HS-5 (cell line): ENCODE measurements at places on chromosomes 5 and 9.

- DNase-seq: no peak
Observed at GRCh38 chr5:178106556-178107239, 6.6 kb upstream of the N4BP3 start.

- DNase-seq: no peak
Observed at GRCh38 chr9:128166169-128166568, 6.1 kb downstream of the BBLN start.

GRCh38 chr5:58582803-58583491, at the start of gene RAB3C:
TSS of gene RAB3C (plus strand) at chr5:58583075. CDS start at chr5:58583209, 134 bp downstream.
- peak; percentile 62 for DNase-seq

DNA sequence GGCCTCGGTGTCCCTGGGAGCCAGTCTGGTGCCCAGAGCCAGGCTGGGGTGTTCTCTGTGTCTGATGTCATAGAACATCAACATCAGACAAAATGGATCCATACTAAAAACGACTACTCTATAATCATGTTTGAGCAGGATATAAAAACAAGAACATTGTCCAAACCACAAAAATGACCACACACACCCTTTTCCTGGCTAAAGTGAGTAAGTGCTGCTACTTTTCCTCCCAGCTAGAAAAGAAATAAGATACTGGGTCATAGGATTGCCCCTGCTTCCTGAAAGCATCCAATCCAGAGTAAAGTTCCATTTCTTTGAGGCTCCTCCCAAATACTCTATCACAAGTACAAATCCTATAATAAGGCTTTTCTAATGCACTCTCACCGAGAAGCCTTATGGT, 19.7 kb upstream of the TRAF1 start:
- DNase-seq: no peak

GRCh38 chr5:139752506-139753473, 42.8 kb upstream of the PSD2 start:
- no peak for DNase-seq

GRCh38 chr5:143229896-143230675, 173.4 kb downstream of the NR3C1 start:
- no peak for DNase-seq

- peak; percentile 68 for DNase-seq
Observed at GRCh38 chr9:129175825-129176633, 2.0 kb downstream of the IER5L start.

DNA sequence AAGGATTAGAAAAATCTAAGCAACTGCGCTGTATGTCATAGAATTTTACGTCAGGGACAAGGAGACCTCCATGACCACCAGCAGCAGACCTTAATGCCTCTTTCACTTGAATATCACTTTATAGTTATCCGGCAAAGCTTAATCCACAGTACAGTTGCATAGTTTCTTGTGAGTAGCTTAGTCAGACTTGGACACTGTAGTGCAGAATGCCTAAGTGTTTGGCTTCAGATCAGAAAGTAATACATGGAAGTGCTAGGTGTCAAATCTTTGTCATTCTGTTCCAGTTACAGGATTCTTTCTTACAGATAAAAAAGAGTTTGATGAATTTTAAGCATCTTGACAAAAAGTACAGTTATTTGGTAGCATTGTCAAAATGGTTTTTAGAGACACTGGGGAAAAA, 239.9 kb upstream of the PAPPA start:
- no peak for DNase-seq

DNA sequence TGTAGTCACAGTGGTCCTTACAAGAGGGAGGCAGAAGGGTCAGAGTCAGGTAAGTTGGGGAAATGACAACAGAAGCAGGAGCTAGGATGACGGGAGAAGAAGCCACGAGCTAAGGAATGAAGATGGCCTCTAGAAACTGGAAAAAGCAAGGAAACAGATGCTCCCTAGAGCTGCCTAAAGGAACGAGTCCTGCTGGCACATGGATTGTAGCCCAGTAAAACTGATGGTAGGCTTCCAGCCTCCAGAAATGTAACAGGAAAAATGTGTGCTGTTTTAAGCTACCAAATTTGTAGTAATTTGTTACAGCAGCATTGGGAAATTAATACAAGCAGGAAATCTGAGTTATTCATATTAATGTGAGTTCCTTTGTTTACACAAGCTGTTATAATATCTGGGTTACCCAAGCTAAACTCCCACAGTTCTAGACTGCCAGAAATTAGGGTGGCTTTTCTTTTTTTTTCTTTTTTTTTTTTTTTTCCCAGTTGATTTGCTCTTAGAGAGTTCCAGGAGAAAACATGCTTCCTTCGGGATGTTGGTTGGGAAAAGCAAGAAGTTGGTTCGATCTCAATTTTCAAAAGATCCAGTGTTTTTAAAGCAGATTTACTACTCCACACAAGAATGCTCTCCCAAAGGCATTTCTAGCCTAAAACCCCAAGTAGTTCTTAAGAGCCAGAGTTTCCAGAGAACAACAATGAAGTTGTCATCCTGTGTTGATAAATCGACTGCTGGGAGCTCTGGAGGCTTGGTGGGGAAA, 400.0 kb upstream of the SLC24A2 start:
- no peak for DNase-seq

- no peak for DNase-seq
Observed at GRCh38 chr5:138626333-138626944, 51.2 kb upstream of the HSPA9 start.

- DNase-seq: no peak
Observed at GRCh38 chr9:98045234-98046179, 11.0 kb upstream of the NANS start.

DNA sequence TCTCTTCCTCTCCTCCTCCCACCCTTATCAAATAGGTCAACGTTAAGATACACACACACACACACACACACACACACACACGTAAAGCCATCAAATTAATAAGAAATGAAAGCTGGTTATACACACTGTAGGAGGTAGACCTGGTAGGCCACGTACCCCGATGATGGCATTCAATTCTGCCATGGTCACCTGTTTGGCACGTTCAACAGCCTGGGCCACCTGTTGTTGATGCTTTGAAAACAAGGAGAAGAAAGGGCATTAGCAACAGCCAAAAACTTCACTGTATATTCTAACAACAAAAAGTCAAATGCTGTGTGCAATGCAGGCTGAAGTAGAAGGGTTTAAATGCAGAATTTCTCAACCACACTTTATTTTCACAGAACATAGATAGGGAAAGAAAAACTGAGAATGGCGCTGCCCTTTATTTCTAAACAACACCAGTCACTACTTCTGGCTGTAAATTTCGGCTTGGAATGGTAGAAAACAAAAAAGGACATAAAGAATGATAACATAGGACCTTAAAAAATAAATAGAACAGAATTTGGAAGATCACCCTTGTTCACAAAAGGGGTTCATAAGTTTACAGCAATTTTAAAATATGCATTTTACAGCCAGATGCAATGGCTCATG, 37.2 kb downstream of the TLE1 start:
- no peak for DNase-seq

- DNase-seq: no peak
Observed at GRCh38 chr5:2282034-2282690, 399.4 kb upstream of the IRX4 start.

GRCh38 chr9:137583347-137583746, 4.6 kb upstream of the DPH7 start:
- no peak for DNase-seq

GRCh38 chr5:83035373-83036100, 41.7 kb downstream of the TMEM167A start:
- DNase-seq: no peak

GRCh38 chr9:121498487-121499176, 1.0 kb downstream of the GGTA1 start:
- DNase-seq: peak; percentile 35

DNA sequence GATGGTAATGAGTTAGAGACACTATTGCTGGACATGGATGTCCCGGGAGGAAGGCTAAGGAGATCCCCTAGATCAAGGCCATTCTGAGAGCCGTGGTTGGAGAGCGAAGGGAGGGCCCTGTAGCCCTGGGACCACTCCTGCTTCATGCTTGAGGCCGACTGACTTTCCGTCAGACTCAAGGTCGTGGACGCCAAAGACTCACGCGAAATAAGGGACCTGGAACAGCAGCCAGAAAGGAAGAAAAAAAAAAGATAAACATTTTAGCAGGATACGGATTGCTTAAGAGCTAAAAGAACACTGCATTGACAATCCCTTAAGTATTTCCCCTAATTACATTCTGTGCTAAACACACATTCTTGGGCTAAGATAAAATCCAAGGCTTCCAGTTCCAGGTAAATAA, 181.2 kb downstream of the GLIS3 start:
- DNase-seq: no peak

DNA sequence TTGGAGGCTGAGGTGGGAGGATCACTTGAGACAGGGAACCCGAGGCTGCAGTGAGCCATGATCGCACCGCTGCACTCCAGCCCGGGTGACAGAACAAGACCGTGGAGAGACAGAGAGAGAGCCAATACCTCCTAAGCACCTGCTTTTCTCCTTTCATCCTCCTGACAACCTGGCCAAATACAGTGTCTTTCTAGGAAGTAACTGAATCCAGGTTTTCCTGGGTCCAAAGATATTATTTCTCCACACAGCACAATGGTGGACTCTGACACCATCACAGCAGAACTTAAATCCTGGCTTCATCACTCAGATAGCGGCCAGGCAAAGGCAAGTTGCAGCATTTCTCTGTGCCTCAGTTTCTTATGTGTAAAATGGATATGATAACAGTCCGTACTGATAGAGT, 21.9 kb downstream of the DUSP1 start:
- no peak for DNase-seq

GRCh38 chr9:124273427-124274160, 15.8 kb downstream of the NEK6 start:
- no peak for DNase-seq

GRCh38 chr5:96297867-96298266, 135.2 kb downstream of the PCSK1 start:
- no peak for DNase-seq

- DNase-seq: no peak
Observed at GRCh38 chr9:10045598-10045997, 567.2 kb downstream of the PTPRD start.

- no peak for DNase-seq
Observed at GRCh38 chr5:115214541-115214940, 44.8 kb upstream of the TRIM36 start.

GRCh38 chr9:3467593-3468219, 58.1 kb downstream of the RFX3 start:
- peak; percentile 8 for DNase-seq

DNA sequence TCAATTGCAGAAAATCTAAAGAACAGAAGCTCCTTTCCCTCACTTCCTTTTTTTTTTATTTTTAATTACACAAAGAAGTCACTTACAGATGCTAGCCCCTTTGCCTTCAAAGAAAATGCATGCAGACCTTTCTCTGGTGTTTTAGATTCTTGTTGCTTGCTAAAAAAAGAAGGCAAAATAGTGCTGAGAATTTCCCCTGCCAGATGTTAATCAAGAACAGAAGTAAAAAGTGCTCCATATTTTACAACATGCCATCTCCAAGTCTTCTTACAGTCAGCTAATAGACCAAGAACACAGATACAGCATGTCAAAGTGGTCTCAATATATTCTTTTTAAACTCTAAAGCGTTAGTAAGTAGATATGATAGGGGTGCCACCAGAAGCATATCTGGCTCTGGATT, 142.8 kb upstream of the RGMB start:
- no peak for DNase-seq

- DNase-seq: peak; percentile 29
Observed at GRCh38 chr9:130240410-130241197, 25.0 kb upstream of the HMCN2 start.

GRCh38 chr9:995192-995591, 18.7 kb downstream of the DMRT3 start:
- peak; percentile 52 for DNase-seq

DNA sequence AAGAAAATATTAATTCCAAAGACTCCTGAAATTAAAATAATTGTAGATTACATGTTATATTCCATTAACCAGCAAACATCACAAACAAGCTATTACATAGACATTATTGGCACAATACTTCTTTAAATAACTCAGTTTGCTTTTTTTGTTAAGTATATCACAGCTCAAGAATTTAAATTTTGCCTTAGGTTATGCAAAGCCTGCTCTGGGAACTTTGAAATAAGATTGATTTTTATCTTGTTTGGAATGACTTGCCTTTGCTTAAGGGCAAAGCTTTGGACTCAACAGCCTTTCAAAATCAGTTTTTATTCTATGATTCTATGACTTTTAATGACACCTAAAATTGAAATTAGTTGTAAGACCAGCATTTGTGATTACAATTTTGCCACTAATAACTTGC, 78.2 kb downstream of the ALDH7A1 start:
- no peak for DNase-seq

- peak; percentile 85 for DNase-seq
Observed at GRCh38 chr5:132426525-132427138, 57.1 kb downstream of the SLC22A5 start.
